ENCODE measurements at places on chromosomes 2 and 18. TPM values are rescaled to one million over a fixed set of nuclear protein-coding genes. Genes with fewer than 3 reads are reported as not detected.

DNA sequence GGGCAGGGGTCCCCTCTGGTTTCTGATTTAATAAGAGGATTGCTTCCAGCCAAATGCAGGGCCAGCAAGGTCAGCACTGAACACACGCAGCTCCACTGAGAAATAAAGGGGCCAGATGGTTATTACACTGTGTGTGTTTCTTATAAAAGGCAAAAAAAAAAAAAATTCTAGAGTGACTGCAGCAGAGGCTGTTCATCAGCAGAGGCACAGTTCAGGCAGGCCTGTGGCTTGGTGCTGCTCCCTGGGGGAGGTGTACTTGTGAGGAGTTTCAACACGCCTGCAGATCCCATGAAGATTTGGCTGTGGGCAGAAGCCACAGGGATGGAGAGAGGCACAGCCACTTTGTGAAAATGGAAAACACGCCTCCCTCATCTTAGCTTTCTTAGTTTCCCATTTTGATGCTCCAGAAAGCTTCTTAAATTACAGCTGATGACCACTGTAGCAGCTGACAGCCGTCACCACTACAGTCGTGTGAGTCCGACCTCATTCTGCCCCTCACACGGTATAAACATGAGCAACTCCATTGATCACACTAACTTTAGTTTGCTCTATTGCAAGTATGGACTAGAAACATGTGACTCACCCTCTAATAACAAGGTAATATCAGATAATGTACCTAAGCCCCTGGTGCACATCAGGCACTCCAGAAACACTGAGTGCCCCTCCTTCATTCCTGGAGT is 726.5 kb upstream of the RAB6C start:
- DNase-seq, result no peak

- no peak for DNase-seq
Observed at GRCh38 chr2:163778045-163778781, 42.4 kb upstream of the FIGN start.

- no peak for DNase-seq
Observed at GRCh38 chr18:59760212-59760611, 63.0 kb upstream of the CCBE1 start.

DNA sequence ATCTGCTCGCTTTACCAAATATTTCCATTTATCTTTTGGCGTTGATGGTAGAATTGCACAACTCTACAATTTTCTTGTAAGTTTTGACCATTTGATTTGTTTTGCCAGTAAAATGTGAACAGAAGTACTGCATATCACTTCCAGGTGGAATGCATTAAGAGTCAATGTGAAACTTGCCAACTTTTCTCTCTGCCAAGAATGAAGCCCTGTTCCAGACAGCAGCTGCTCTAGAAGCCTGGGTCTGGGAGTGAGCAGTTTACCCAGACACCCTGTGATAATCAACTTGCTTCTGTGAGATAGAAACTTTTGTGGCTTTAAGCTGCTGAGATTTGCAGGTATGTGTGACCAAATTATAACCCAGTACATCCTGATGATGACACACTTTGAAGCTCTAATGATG is 115.9 kb upstream of the SYT4 start:
- DNase-seq, result no peak

POTEI gene
- not detected for total RNA-seq

LGALSL gene
- 10.0 TPM for total RNA-seq

ADCYAP1 gene
- total RNA-seq, result 0.18 TPM

MARCO gene
- total RNA-seq, result 4.8 TPM
